Amygdala (tissue), 56 donors: ENCODE measurements at places on chromosomes 3 and 15.

- DNase-seq: no peak
Observed at GRCh38 chr15:82133251-82133650, 87.4 kb upstream of the MEX3B start.

DNA sequence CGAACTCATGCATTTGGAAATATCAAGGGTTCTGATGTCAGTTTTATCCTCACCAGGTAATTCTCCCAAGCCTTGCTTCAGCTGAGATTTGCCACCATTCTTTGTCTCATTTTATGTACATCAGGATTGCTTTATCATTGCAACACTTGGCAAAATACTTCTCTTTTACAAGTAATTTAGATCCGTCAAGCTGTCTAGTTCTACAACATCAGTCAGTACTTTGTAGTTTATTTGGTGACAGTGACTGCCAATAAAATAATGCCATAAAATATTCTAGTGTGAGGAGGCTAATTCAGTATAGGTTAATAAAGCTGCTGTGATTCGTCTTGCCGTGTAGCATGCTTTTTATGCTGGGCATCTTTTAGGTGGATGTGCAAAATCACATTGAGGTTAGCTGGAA lies 565.3 kb upstream of the SGO1 start:
- DNase-seq: no peak

DNA sequence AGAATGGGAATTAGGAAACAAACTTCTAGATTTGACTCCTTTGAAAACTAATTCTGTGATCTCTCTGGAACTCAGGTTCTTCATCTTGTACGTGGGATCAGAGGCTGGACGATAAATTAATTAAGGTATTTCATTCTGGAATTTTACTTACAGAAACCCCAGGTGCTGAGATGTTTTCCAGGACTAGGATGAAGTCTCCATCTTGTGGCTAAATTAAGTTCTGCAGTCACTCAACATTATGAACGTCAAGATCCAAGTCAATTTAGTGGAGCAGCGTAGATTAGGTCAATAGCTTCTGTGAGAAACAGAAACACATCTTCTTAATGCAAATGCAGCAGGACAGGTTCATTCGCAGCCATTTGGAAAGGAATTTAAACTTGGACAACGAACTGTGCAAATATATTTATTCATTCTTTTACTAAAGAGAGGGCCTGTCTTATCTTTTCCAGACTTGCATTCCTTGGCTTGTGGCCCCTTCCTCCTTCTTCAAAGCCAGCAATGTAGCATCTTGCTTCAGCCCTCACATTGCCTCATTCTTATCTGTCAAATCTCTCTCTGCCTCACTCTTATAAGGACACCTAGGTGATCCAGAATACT lies 26.7 kb upstream of the TMC3 start:
- no peak for DNase-seq

DNA sequence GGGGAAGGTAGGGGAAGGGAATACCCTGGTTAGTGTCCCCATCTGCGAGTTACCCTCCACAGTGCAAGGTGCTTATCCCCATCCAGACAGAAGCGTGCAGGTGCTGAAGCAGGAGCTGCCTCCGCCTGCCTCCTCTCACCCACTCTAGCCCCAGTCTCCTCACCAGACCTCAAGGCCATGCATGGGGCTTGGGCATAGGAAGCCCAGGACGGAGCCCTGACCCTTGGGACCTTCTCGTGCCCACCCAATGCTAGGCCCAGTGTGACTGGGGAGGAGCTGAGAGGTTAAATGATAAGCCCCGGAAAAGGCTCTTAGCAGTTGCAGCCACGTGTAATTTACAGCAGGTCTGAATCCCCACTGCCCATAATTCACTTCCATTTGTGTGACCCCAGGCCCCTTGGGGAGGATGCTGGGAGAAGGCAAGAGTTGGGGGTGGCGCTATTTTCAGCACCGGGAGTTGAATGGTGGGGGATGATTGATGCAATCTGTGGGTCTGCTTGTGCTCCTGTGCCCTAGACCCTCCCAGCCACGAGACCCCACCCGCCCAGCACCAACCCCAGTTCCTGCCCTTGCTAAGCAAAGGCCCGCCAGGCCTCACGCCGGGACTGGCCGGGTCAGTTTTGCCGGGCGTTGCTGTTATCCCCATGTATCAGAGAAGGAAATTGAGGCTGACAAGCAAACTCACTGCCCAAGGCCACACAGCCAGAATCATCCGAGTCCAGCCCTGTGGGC lies 14.5 kb upstream of the PLXND1 start:
- no peak for DNase-seq

DNA sequence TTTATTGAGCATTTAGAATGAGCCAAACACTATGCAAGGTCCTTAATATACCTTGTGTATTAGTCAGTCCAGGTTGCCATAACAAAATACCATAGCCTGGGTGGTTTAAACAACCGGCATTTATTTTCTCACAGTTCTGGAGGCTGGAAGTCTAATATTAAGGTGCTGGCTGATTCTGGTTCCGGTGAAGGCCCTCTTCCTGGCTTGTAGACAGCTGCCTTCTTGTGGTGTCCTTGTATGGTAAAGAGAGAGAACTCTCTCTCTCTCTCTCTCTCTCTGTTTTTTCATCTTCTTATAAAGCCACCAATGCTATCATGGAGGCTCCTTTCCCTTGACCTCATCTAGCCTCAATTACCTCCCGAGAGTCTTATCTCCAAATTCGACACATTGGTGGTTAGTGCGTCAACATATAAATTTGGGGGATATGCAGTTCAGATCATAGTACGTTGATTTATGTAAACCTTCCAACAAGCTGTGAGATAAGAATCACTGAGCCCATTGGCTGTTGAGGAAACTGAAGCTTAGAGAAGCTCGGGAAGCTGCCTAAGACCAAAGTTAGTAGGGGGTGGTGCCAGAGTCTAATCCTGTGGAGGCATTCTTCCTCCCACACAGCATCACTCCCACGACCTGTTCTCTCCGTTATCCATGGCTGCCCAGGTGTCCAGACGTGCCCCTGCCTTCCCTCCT lies 298.0 kb upstream of the PROK2 start:
- DNase-seq: no peak

DNA sequence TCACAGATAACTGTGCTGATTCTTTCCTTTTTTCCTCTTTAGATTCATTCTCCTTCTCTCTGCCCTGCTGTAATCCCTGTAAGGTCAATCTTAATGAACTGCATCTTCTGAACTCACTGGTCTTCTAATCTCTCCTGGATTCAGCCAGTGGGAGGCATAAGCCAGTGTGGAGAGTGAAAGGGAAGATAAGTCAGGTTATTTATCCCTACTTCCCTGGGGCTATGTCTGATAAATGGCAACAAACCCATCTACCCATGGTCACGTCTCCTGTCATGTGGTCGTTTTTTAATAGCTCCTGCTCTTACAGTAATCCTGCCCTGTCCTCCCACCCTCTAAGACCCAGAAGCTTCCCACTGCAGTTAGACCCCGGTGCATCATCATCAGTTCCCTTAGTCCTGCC lies 199.6 kb upstream of the NAALADL2 start:
- no peak for DNase-seq

- no peak for DNase-seq
Observed at GRCh38 chr3:67048715-67049074, 50.6 kb downstream of the KBTBD8 start.

GRCh38 chr15:83356501-83357399 lies 72.3 kb upstream of the BNC1 start:
- DNase-seq: no peak

- DNase-seq: no peak
Observed at GRCh38 chr3:2578560-2578959, 479.9 kb downstream of the CNTN4 start.

GRCh38 chr3:155991847-155992246 lies 121.4 kb downstream of the GMPS start:
- DNase-seq: no peak

- no peak for DNase-seq
Observed at GRCh38 chr3:133910422-133910821, 14.7 kb upstream of the RAB6B start.

GRCh38 chr3:192607798-192608197 lies 119.5 kb downstream of the FGF12 start:
- DNase-seq: no peak

DNA sequence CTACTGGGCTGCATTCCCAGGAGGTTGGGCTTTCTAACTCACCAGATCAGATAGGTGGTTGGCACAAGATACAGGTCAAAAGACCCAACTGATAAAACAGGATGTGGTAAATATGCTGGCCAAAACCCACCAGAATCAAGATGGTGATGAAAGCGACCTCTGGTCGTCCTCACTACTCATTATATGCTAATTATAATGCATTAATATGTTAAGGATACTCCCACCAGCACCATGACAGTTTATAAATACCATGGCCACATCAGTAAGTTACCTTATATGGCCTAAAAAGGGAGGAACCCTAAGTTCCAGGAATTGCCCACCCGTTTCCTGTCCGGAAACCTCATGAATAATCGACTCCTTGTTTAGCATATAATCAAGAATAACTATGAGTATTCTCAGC lies 31.6 kb downstream of the CFAP44 start:
- no peak for DNase-seq

GRCh38 chr15:43390723-43391122 lies 19.8 kb downstream of the TUBGCP4 start:
- DNase-seq: no peak

DNA sequence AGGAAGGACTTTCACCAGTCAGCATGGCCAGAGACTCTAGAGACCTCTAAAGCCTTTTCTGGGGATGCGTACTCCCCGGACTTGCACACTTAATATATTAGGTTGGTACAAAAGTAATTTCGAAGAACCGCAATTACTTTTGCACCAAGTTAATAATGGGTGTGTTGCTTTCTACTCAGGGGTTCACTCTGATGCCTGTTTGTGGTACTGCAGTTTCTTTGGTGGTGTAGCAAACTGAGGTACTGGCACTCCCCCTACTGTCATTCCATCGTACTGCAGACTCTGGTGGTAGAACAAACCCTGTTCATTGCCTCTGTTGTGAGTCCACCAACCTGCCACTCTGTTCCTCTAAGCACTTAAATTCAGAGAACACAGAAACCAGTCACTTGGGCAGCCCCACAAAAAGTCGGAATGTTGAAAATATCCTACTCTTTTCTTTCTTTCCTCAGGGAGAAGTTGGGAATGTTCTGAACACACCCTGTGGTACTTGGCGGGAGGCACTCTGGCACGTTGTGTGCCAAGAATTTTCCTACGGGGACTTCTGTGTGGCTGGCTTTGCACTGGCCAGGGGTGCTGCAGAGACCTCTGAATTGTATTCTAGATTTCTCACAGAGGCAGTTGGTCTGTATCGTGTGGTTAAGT lies 46.3 kb downstream of the GABRG3 start:
- DNase-seq: peak; percentile 87

GRCh38 chr15:67805666-67806516 lies 19.4 kb upstream of the SKOR1 start:
- no peak for DNase-seq
